ENCODE measurements at places on chromosomes 5 and 9.
A peak's percentile ranks its signal among the peaks of the same experiment; 100 is the strongest.

GRCh38 chr5:171578829-171579491 lies 159.5 kb downstream of the FGF18 start:
- no peak for DNase-seq

DNA sequence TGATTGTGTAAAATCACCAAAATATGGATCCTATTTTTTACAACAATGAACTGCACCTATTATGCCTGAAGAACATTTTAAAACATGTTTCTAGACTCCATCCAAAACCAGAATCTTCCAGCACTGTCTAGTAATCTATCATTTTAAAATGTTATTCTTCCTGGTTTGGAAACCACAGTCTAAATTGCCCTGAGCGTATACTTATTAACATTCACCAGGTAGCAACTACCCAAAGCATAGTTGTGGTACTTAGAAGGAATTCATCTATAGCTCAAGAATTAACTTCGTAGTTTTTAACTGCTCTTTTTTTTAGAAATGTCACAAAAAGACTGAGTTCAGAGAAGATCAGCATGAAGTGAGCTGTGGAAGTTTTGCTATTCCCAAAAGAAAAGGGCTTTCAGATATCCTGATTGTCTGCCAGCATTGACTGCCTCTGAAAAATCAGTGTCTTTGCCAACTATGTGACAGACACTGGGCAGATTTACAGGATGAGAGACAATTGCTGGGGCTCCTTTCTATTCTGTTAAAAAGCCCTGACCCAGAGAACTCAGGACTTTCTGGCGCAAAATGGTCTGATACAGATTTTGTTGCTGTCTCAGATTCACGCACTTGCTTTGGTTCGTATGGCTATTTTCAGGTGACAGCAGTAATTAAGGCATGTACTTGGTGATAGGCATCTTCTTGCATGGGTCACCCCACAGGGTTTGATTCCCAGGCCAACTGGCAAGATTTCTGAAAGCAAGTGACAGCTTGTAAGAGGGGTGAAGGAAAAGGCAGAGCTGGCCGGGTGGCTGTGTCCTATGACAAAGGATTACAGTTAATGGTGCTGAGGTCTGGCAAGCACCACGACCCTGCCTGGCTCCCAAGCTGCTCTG lies 152.5 kb upstream of the RAI14 start:
- no peak for DNase-seq

DNA sequence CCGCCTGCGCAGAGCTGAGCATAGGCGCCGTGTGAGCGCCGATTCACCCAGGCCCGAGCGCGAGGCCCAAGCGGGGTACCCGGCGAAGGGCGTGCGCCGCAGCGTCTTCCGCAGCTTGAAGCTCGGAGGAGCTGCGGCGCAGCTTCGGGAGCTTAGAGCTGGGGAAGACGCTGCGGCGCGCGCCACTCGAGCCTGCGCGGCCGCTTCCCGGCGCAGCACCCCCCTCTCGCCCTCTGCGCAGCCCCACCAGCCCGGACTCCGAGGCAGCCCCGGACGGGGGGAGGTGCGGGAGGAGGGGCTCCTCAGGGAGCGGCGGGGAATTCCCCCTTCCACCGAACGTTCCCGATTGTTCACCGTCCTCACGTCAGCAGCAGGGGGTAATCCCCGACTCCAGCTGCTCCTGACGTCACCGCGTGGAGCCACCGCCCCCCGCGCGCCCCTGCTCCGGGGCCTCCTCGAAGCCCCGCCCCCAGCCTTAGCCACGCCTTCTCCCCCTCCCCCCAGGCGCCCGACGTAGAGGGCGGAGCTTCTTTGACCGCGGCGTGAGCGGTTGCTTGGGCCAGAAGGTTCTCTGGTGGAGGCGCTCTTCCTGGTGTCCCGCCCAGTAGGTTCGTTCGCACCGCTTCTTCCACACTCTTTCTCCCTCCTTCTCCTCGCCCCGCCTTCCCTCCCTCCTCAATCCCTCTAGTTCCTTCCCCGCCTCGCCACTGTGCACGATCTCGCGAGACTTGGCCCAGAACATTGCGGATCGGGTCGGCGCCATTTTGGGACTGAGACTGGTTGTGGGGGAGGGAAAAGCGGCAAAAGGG lies at the start of gene GPBP1:
Gene GPBP1 (plus strand): TSS at position 741 of the 809 bp plus-strand sequence. CDS start 40,072 bp downstream, outside the sequence.
- peak; percentile 99 for DNase-seq

DNA sequence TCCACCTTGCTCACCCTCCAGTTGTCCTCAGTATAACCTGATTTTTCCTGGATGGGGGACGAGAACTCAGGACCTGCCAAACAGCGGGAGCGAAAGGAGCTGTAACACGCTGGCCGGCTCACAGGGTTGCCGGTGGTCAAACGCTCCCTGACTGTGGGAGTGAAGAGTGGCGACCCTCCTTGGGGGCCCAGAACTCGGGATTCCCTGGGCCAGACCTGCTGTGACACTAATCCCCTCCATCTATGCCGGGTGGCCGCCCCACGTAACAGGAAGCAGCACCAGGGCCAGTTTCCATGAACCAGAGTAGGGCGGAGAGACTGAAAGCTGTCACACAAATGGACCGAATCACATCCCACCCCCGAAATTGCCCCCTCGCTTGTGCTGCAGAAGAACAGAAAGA lies 1809.2 kb upstream of the ACO1 start:
- no peak for DNase-seq
